ENCODE measurements at places on chromosomes 16 and 17.

GRCh38 chr17:71184716-71185115 lies 936.1 kb upstream of the SOX9 start:
- no peak for DNase-seq

GRCh38 chr16:59758848-59759247 lies 1024.7 kb upstream of the GOT2 start:
- no peak for DNase-seq

GRCh38 chr17:38733982-38734973 lies 4.1 kb downstream of the CISD3 start:
- no peak for DNase-seq

DNA sequence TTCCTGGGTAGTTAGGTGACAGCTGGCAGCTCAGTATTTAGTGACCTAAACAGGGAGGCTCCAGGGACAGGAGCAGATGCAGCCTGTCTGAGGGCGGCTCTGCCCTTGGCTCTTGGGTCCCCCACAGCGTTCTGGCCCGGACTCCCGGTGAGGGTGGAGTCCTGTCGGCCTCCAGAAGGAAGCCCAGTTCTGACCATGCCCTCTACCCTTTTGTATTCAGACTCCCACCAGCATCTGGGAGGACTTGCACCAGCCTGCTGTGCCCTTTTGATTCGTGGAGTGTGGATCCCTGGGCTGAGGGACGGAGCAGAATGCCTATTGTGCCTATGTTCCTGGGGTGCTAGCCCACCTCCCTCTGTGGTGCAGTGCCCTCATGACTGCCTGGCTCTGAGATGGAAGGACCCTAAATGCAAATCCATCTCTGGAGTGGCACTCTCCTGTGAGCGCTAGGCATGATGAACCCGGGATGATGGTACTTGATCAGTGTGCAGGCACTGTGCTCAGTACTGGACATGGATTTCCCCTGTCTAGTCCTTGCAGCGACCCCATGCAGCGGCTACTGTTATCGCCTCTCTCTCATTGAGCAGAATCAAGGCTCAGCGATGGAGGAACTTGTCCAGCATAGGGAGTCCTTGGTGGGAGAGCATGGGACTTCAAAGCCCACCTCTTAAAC lies 123.1 kb downstream of the SNX29 start:
- no peak for DNase-seq

DNA sequence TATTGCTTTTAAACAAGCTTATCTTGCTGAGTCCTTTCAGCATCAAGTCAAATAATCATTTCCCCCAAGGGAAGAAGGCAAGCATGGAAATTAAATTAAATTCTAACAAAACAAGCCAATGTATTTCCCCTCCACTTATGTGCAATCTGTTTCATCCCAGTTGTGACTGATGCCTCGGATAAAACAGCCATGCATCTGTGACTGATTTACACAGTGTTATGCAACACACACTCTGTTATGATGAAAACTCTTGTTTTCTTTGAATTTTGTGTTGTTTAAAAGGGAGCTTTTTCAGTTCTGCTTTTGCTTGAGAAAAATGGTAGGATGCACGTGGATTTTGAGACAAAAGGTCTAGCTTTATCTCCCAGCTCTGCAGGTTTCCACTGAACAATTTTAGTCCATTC lies 32.6 kb downstream of the TMEM100 start:
- no peak for DNase-seq

DNA sequence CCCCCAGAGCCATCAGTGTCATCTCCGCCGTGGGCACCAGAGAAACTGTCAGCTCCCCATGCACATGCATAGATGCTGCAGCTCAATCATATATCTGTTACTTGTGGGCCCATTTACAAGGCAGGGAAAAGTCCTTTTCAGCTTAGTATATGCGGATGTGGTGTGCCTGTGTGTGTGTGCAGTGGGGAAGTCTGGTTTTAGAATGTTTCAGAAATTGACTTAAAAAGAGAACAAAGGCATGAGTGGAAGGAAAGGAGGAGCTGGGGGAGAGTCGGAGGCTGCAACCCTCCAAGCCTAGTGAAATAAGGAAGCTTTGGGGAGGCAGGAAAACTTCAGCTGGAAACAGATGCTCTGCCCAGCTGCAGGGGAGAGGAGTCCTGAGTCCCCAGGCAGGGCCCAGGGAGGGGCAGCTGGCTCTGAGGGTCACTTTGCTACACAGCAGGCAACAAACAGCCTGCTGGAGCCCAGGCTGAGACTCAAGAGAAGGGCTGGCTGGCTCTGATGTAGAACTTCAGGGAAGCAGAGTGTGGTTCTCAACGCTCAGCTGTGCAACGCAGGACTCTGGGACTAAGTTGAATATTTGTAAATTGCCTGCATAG lies 11.1 kb upstream of the CD300LD start:
- no peak for DNase-seq

DNA sequence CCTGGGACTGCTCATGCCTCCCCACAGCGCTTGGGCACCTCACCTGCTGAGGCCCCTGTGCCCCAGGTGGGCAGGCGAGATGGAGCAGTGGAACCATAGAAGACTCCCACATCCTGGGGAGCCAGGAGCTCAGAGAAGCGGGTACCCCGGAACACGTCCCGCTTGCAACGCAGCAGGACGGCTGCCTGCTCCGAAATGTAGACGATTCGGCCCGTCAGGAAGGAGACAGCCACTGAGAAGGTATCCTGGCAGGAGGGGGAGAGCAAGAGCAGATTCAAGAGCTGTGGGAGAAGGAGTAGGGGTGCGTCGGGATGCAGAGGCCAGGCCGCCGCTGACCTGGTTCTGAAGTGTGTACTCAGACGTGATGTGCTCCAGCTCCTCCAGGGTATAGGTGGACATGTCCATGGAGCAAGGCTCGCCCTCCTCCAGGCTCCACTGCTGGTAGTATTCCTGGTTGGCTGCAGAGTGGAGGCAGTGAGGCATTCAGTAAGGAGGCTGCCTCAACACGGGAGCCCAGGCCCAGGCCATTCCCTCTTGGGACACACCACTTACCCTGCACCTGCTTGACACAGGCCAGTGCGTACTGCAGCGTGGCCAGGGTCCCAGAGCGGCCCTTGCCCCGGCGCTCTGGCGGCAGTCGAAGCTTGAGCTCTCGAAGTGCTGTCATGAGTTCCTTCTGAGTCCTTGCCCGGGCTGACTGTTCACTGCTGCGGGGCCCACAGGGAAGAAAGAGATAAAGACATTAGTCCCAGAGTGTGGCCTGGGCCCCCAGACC lies 2.6 kb downstream of the PER1 start:
- no peak for DNase-seq

DNA sequence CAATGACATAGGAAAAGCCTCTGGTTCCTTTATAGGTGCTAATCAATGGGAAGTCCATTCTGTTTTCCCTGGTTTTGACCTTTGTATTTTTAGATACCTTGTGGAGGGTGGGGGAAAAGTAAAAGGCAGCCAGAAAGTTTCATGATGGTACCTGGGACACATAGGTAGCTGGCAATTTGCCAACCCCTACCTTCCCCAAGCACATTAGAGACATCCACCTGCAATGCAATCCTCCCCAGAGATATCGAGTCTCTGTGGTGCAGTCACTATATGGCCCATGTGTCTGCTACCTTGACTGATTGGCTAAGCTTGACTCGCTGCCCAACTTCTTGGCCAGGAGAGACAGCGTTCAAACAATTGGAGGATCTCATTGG lies 86.4 kb downstream of the IRX3 start:
- no peak for DNase-seq

DNA sequence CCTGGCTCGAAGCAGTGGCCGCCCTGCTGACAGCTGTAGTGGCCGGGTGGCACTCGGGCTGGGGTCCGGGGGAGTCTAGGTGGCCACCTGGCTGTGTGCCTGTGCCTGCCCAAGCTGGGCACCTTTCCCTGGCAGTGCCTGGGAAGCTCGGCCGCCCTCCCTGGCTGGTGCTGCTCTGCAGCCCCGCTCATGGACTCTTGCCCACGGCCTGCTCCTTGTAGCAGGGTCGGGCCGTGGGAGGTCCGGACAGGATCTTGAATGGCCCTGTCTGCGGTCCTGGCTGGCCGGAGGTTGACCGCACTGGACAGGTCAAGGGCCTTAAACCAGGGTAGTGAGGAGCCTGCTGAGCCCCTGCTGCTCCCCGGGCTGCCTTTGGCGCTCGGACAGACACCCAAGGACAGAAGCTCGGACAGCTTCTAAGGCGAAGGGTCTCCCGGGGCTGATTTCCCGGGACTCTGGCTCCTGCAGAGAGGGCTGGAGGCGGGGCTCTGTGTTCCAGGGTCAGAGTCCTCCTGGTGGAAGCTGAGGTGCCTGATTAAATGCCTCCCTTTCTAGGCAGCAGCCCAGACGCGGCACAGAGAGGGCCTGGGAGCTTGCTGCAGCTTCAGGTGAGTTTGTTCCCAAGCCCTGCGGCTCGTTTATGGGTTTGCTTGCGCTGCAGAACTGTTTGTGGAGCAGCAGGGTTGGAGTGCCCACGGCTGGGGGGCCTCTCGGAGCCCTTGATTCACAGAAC lies 6.0 kb downstream of the CAPN15 start:
- no peak for DNase-seq

DNA sequence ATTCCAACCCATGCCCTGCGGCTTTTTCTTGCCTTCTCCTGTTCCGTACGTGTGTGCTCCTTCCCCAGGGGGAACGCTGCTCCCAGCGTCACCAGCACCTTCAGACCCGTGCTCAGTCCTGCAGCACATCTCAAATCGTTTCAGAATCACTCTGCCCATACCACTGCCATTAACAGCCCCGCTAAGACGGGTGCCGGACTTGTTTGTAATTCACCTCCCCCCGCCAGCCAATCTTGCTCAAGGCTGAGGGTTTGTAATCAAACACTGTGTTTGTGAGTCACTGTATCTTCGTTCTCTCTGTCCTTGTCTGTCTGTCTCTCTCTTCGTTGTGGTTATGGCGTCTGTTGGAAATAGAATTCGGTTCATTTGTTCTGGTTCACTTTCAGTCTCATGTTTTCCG lies 17.3 kb downstream of the CARD14 start:
- DNase-seq, result no peak

DNA sequence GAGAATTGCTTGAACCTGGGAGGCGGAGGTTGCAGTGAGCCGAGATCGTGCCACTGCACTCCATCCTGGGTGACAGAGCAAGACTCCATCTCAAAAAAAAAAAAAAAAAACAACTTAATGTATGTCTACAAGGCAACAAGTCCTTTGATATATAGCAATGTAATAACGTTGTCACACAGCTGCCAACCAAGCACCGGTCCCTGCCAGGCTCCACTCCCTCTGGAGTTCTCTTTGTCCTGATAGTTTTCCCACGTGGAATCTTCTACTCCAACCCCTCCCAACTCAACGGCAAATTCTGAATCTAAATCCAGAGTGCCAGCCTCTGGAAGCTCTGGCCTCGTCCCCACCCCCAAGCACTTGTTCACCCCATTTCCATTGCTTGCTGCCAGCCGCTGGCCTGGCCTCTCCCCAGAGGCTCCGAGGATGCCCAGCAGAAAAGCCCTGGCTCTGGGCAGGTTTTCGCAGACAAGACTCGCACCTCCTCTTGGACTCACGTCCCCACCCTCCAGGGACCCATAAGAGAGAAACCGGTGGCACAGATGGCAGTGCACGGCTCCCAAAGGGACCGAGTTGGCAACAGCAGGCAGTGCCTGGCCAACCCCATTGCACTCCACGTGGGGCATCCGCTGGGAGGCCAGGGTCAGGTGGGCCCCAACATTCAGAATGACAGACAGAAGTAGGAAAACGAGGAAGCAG lies 15.9 kb upstream of the CBX2 start:
- DNase-seq, result no peak

- DNase-seq, result no peak
Observed at GRCh38 chr17:40110026-40110845, 9.8 kb upstream of the NR1D1 start.

DNA sequence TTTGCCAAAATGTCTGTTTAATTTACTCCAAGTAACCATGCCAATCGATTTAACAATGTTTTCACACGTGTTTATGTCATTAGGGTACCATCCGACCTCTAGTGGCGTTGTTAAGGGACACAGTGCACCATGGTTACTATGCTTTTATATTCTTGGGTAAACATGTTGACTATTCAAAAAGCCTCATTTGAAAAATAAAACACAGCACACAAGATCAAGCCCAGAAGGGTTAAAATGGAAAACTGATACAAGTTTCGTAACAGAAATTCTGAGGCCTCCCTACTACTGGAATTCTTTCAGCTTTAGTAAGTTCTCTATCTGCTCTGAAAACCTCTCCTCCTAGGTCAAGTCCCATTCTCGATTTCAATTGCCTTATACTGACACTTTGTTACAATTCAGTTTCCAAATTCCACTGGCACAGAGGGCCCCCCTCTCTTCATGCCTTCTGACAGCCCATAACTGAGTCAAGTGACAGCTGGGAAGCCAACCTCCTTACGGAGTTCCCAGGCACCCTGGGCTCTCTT lies 2.1 kb downstream of the CFAP20 start:
- DNase-seq, result no peak

DNA sequence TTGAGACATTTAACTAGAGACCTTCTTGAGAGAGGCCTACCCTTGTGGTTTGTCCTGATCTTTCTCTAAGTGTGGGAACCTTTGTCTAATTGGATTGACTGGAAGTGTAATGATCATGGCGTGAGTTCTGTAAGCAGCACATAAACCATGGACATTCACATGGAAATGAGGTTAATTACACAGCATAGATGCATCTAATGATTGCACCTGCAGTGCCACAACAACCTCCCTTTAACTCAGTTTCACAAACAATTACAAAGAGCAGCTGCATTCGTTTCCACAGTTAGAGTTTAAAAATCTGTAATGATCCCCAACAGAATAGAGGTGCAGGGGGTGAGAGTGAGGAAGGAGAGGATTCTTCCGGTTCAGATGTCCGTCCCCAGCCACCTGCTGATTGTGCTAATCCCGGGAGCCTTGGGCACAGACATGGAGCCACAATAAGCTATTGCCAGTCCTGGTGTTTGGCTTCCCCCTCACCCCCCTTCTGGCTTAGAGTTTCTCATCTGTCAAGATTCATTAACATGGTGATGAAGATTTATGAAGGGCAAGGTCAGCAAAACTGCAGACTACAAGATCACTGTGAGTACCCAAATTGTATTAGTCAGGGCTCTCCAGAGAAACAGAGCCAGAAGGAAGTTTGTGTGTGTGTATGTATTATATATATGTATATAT lies 659.2 kb upstream of the SOX9 start:
- no peak for DNase-seq

DNA sequence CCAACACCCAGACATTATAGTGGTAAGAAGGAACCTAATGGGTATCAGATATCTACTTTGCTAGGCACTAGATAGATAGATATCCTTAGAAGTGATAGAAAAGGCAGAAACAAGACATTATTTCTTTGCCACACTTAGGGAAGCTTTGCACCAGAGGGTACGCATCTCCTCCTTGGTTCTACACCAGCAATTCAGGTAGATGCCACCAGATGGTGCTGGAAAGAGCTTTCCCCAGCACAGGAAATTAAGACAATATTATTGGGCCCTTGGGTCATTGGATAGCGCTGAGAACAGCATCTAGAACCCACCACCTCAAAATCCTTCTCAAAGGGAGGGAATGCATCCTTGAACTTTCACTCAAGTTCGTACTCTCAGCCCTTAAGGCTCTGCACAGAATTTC lies 173.8 kb upstream of the CCL2 start:
- DNase-seq, result no peak

GRCh38 chr17:70091005-70091568 lies 16.1 kb downstream of the KCNJ16 start:
- DNase-seq, result no peak
